ENCODE measurements at places on chromosomes 12 and 14.

- DNase-seq, result no peak
These were observed 27.6 kb downstream of the GALNT4 start for GRCh38 chr12:89497005-89497404.

GRCh38 chr12:131950182-131950913 is 606 bp downstream of the EP400 start:
- DNase-seq, result no peak

GRCh38 chr12:29530436-29530835 is 33.0 kb upstream of the OVCH1 start:
- no peak for DNase-seq

DNA sequence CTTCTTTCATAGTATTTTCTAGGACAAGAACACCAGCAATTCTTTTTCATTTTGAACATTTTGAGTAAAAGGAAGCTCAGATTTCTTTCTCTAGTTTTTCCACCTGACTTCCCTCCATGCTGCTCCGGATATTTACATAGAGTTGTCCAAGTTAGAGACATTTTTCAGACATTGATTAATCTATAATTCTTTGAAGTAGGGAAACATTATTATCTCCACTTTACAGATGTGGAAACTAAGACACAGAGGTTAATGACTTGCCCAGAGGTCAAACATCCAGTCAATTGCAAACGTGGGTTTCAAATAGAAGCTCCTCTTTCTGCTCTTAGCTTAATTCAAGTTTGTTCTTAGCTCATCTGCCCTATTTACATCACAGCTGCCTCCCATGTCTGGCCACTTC is 138.3 kb downstream of the EGLN3 start:
- DNase-seq, result no peak

DNA sequence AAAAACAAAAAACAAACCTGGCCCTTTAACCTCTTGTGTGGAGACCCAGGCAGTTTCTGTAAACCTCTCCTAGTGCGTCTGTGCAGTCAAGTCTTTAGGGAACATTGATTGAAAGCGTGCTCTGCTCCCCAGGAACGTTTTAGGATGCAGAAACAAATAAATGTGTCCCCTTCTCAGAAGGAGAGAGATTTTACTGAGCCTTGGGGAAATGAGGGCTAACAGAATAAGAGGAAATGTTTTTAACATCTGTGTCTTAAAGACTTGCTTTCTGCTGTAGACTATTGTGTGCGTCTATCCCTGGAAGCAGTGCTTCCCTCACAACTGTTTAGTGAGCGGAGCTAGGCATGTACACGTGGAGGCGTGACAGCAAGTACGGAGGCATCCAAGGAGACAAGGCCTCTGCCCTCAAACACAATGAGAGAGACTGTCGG is 54.3 kb downstream of the TECPR2 start:
- DNase-seq, result no peak

GRCh38 chr14:52188381-52188780 is 79.1 kb upstream of the PTGDR start:
- DNase-seq, result no peak

- DNase-seq, result no peak
These were observed 10.2 kb upstream of the YARS2 start for GRCh38 chr12:32765906-32766305.

DNA sequence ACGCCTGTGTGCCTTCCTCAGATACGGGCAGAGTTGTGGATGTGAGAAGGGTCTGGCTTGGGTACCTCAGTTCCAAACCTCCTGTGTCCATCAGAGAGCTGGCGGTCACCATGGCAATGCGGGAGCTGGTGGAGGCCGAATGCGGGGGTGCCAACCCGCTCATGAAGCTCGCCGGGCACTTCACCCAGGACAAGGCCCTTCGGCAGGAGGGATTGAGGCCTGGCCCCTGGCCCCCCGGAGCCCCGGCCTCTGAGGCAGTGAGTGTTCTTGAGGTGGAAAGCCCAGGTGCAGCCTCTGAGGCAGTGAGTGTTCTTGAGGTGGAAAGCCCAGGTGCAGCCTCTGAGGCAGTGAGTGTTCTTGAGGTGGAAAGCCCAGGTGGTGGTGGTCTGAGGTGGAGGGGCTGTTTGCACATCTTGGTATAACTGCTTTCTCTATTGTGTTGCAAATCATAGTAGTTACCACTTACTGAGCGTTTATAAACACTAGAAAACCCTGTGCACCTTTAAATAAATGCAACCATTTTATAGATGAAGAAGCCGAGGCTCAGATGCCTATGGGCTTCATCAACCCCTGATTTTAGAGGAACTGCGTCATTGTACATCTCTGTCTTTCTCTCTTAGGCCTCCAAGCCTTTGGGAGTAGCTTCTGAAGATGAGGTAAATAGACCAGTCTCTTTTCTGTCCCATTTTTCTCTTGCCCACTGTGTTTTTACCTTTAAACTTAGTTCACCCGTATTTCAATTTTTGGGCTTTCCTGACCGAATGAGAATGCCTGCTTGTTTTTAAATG is 976 bp downstream of the PEX5 start:
- no peak for DNase-seq

- DNase-seq, result no peak
These were observed 388.6 kb downstream of the CCDC91 start for GRCh38 chr12:28578833-28579252.

GRCh38 chr12:29707846-29708245 is 75.9 kb downstream of the TMTC1 start:
- DNase-seq, result no peak

- DNase-seq, result no peak
These were observed 14.4 kb upstream of the HIP1R start for GRCh38 chr12:122820838-122821271.

DNA sequence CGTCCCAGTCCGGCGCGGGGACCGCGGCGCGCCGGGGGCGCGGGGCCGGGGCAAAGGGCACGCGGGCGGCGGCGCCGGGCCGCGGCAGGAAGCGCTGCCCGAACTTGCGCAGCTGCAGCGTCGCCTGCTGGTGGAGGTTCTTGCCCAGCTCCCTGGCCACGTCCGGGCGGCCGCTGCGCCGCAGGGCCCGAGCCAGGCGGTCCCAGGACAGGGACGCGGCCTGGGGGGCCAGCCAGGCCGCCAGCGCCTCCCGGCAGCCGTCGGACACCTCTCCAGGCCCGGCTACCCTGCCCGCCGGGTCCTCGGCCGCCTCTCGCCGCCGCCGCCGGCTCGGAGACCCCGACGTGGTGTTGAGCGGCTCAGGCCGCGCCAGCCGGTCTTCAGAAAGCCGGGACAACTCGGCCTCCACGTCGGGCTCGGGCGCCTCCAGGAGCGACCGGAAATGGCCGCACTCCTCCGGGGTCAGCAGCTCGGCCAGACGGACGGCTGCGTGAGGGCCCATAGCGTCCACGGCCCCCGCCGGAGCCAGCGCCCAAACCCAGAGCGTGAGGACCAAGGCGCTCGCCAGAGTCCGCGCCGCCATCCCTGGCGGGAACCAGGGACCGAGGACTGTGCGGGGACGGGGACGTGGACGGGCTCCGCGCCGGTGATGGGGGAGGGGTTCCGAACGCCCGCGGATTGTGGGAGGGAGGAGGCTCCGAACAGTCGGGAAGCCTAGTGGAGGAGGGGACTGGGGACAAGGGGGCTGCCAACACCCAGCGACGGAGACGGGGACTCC is 34.0 kb downstream of the FIGNL2 start:
- no peak for DNase-seq

DNA sequence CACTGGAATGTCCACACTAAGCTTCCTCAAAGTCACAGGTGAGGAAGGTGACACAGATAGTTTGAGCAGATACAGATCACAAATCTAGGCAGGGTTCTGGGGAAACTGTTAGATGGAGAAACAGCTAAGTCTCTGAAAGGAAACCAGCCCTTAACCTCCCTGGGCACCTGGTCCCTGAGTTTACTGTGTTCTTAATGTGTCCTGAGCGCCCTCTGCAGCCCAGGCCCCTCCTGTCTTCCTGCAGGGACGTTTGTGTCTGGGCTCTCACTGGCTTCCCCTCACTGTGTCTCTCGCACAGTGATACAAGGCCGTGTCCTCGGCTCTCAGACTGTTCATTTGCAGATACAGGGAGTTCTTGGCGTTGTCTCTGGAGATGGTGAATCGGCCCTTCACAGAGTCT is 684.3 kb downstream of the TMEM121 start:
- DNase-seq, result no peak

DNA sequence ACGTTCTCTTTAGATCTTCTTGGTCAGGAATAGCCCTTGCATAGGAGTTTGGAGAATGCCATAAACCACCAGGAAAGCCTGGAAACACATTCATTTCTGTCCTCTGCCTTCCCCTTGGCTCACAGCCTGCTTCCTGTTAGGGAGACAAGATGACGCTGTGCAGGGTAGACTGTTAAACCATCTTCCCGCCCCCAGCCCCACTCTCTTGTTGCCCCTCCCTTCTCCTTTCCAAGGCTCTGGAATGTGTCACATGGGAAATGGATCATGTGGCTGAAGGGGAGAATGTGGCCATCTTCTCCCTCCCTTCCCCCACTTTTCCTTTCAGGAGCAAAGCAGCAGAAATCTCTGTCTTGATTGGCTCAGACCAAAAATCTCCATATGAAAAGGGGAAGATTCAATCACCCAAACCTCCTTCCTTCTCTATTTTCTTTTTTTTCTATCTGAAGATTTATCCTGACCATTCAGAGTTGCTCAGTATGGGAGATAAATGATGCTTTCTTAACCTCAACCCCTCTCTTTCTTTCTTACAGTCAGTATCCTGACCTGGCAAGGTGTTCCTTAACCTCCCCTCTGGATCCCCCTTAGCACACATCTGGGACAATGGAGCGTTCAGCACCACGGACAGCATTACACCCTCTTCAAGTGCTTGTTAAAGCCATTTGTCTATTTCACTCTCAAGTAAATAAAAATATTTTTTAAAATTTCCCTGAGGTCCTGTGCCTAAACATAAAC is 11.4 kb downstream of the GPR19 start:
- no peak for DNase-seq

DNA sequence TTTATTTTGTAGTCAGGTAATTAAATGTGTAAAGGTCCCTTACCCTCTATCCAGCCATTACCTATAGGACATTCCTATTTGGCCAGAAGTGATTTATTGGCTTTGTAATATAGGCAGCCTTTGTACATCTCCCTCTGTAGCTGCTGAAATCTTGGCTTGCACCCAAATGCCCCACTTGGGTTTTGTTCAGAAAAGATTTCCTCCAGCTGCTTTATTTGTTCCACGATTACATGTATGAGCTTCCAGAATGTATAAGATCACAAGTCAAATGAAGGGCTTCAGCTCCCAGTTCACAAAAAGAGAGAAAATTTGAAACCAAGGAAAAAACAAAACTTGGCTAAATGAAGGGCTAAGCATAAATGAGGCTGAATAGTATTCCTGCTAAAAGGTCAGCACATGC is 103.4 kb downstream of the EFCAB11 start:
- DNase-seq, result no peak

Data from T47D (cell line).